ENCODE measurements at places on chromosomes 7 and 10. TPM values are rescaled to one million over a fixed set of nuclear protein-coding genes. Genes with fewer than 3 reads are reported as not detected.

GRCh38 chr7:68245688-68246087 lies 1249.1 kb downstream of the TYW1 start:
- DNase-seq = no peak

DNA sequence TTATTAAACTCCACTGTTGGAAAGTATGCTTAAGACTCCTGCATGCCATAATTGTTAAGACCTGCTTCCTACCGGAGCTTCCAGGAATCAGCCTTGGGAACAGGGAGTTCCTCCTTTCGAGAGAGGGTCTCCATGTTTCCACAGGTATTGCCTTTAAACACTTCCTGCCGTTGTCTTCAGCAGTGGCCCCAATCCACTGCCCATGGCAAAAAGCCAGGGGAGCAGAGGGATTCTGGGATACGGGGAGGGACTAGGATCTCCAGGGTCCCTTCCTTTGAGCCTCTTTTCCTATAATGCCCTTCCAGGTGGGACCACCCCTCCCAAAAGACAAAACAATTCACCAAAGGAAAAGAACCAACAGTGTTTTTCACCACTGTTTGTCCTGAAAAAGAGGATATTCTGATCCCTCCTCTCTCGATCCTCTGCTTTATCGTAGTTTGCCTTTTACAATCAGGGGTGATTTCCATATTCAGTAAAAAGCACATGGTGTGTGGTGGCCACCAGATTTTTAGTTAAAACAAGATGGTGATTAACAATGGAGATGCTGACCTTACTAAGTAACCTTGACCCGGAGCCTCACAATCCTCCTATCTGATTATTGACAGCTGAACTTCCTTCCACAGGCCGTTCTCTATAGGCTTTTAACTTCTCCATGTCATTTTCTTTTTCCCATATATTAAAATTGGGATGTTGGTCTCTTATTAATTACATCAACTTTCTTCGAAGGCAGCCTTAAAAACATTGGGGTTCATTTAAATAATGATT lies 36.0 kb downstream of the LRRC72 start:
- DNase-seq = no peak

CPA2 gene
- polyA plus RNA-seq = not detected

DNA sequence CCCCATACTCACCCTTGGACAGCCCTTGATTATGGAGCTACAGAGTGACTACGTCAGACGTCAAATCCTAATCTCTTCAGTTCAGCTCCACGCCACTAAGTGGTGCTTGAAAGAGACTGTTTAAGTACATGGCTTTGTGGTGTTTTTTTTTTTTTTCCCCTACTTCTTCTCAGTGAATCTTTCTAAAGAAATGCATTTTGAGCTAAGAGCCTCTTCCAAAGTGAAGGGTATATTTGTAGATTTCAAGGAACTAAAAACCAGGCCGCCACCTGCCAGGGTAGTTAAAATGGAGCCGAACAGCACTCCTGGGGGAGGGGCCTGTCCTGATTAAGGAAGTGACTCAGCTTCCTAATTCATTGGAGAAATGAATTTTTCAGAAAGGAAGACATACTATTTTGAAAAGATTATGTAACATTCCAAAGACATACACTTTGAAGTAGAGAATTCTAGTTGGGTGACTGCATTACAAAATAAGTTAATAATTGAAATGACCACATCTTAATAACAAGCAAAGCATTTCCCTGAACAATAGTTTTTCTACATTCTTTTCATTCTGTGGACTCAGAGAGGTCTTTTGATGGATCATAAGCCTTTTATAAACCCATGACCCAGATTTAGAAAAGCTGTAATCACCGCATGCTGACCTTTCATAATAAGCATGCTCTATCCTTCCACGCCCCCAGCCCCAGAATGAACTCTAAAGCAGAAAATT lies 20.6 kb upstream of the VPS41 start:
- no peak for DNase-seq

DNA sequence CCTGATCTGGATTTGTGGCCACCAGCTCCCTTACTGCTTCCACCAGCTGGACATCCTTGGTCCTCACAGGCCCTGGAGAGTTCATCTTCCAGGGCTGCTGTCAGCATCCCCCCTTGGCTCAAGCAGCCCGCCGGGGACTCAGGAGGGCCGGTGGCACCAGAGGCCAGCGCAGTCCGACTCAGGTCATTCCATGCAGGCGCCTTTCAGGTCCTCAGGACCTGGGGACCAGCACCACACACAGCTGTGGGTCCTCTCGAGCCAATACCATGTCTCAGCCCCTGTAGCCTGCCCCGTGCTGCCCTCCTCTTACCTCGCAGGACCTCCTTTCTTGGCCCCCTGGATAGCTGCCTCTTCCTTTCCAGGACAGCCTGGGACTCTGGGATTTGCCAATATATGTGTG lies 145.5 kb downstream of the BMS1 start:
- DNase-seq = no peak

NPY4R2 gene
- not detected for polyA plus RNA-seq

GRCh38 chr7:67671006-67671548 lies 674.4 kb downstream of the TYW1 start:
- no peak for DNase-seq

GRCh38 chr10:115761166-115761565 lies 511.8 kb downstream of the GFRA1 start:
- DNase-seq = no peak

DNA sequence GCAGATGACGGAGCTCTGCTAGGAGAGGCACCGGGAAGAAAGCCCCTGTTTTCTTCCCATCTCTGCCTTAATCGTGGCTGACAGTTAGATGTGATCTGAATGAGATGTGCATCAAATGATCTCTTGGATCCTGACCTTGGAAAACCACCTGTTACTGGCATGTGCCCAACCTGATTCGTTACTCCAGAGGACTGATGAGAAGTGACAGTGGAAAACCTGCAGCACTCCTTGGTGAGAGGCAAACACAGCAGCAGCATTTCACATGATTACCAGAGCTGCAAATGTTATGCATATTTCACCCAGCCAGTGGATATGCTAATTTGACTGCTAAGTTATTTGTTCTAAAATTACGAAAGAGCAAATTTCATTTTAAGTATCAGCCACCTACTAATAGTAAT lies 95.3 kb downstream of the PTPRN2 start:
- DNase-seq = no peak

GRCh38 chr7:3279147-3279818 lies 21.8 kb upstream of the SDK1 start:
- DNase-seq = no peak

DNA sequence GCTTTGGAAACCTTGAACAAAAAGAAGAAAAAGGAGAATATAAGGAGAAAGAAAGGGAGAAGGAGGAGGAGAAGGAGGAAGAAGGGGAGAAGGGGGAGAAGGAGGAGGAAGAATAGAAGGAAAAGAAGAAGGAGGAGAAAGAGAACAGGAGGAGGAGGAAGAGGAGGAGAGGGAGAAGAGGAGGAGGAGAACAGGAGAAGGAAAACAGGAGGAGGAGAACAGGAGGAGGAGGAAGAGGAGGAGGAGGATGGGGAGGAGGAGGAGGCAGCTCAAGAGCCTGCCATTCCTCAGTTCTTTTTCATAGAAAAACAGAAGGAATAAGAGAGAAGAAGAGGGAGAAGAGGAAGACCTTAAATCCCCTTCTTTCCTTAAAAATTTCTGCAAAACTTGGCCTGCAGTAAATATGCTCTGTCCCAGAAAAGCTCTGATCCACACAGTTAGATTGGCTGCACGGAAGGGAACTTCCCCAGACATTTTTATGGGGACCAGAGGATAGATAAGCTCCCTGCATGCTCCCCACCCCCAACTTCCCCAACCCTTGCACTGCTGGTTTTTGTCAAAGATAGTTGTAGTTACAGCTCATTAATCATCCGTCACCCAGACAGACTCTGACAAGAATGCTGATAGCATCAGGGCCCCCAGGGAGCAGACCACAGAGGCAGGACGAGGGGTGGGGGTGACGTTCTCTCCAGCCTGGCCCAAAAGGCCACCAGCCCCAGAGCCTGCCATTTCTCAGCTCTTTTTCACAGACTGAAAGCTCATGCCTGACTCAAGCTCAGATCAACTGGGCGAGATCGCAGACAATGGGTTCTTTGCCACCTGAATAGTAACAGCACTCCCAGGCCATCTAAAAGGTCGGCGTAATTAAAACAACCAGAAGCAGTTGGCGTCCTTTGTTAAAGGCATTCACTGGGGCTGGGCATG lies 34.5 kb upstream of the LYZL1 start:
- DNase-seq = peak; percentile 81

DNA sequence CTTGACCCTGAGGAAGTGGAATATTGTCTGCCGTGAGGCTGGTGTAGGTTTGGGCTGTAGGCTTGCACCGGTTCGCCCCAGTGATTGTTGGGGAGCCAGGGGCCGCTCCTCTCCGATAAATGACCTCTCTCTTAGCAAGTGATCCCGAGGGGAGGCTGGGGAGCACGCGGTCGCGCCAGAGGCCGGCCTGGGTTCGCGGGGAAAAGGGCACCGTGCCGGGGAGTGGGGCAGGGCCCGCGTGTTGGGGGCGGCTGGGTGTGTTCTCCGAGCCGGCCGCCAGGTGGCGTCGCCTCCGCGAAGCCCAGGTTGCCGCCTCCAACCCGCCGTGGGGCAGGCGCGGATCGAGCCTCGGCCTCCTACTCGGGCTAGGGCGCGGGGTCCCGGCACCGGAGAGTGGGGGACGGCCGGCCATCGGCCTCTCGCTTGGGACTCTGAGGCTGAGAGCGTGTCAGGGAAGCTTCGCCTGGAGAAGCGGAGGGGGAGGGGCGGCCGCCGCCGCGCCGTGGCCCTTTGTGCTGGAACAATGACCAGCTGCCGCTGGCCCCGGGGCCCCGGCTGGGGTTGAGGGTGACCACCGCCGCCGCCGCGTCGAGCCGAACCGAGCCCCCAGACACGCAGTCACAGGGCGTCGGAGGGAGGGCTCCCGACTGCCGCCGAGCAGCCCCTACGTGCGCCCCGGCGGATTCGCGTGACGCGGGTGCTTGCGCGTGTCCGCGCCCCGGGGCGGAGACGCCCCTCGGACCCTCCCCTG lies 442 bp upstream of the LZTS2 start:
- DNase-seq = peak; percentile 93

MYOZ1 gene
- 0.26 TPM for polyA plus RNA-seq

GRCh38 chr10:117601716-117602115 lies 59.2 kb downstream of the EMX2 start:
- DNase-seq = no peak

EPO gene
- not detected for polyA plus RNA-seq

DNA sequence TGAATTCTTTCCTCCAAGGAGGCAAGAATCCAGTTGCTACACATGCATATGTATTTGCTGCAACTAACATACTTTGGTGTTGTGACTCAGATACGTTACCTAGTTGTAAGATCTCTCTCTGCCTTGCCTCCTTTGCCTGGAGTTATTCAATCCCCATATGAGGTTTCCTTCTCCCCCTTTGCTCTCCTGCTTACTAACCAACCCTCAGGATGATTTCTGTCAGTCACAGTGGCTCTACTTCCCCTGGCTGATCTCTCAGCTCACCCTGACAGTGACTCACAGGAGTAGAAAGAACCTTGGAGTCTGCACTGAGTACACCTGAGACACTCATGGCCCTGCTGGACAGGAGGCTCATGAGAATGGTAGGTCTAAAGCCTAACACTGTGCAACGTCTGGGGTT lies 92.0 kb downstream of the TMEM106B start:
- no peak for DNase-seq

PON1 gene
- not detected for polyA plus RNA-seq

- peak; percentile 12 for DNase-seq
Observed at GRCh38 chr10:4074545-4075407, 289.8 kb upstream of the KLF6 start.

DNA sequence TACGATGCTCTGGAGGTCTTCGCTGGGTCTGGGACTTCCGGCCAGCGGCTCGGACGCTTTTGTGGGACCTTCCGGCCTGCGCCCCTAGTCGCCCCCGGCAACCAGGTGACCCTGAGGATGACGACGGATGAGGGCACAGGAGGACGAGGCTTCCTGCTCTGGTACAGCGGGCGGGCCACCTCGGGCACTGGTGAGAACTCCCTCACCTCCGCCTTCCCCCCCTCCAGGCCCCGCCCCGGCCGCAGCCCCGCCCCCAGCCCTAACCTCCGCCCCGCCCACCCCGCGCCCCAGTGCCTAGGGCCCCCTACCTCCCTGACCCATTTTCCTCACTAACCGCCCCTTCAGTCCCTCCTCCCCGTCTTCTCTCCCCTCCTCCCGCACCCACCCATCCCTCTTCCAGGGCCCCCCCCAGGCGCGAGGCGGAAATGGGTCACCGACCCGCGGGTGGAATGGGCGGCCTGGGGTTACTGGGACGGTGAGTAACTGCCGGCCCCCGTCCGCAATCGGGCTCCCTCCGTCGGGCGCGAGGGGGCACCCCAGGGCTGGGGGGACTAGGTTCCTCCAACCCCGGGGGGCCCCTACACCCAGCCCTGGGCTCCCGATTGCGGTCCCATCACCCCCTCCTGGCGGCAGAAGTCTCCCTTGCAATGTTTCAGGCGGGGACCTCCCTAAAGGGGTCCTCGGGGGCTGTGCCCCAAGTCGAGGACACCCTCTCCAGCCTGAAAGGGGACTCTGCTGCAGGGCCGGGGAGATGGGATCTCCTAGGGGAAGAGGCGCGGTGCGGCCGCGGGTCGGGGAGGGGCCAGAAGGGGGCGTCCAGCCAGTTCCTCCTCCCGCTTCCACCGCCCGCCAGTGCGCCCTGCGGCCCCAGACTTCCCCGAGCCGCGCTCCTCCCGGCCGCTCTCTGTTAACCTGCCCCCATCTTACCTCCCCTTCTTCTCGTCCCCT lies 2.1 kb downstream of the PCOLCE start:
- DNase-seq = peak; percentile 98

DNA sequence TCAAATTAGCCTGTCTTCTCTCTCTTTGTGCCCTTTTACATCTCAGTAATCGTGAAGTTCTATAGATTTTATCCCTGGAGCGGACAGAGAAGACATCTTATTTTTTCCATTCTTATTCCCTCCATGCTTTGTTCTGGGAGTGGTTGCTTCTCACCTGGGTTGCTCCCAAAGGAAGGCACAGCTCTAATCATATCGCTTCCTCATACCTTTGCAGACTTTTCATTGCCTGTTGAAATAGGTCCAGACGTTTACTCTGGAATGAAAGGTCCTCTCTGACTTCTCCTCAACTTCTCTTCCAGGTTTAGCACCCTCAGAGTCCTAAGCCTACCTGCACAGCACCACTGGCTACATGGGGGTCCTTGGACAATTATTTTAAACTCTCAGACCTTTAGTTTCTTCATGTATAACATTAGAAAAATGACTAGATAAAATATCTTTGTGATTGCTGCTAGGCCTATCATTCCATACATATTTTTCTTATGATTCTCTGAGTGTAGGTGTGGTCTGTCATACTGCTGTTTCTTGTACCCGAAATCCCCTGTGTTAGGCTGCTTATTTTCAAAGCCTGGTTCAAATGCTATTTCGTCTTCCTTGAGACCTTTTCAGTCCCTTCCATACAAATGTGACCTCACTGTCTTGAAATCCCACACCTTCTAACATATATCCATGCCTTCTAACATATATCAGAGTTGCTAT lies 418.1 kb downstream of the GFRA1 start:
- DNase-seq = no peak

GRCh38 chr7:86953219-86953618 lies 106.2 kb downstream of the ELAPOR2 start:
- DNase-seq = no peak

NUPR2 gene
- not detected for polyA plus RNA-seq

- no peak for DNase-seq
Observed at GRCh38 chr10:130045091-130045652, 65.5 kb downstream of the C10orf143 start.
